ENCODE measurements at places on chromosomes 2 and 18.

GRCh38 chr2:24863641-24864040, 56.4 kb downstream of the ADCY3 start:
- DNase-seq = no peak

GRCh38 chr2:67272195-67272594, 124.9 kb upstream of the ETAA1 start:
- DNase-seq = no peak

GRCh38 chr2:54013996-54014395, 43.2 kb upstream of the PSME4 start:
- peak; percentile 40 for DNase-seq

DNA sequence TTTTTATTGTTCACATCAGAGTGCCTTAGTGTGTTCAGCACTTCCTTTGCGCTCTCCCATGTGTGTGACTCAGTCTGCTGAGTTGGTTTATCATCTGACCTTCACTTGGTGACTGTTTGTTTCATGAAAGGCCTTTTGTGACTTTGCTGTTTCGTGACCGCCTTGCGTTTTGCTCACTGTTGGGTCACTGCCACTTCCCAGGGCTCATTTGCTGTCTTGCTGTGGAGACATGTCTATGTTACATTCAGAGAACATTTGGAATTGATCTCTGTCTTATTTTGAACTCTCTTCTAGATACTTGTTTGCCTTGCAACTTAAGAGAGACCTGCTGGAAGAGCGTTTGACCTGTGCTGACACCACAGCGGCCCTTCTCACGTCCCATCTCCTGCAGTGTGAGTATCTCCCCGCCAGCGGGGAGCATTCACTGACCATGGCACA, 54.7 kb downstream of the FARP2 start:
- DNase-seq = no peak

GRCh38 chr2:179020156-179020750, 29.7 kb downstream of the CCDC141 start:
- DNase-seq = peak; percentile 53

DNA sequence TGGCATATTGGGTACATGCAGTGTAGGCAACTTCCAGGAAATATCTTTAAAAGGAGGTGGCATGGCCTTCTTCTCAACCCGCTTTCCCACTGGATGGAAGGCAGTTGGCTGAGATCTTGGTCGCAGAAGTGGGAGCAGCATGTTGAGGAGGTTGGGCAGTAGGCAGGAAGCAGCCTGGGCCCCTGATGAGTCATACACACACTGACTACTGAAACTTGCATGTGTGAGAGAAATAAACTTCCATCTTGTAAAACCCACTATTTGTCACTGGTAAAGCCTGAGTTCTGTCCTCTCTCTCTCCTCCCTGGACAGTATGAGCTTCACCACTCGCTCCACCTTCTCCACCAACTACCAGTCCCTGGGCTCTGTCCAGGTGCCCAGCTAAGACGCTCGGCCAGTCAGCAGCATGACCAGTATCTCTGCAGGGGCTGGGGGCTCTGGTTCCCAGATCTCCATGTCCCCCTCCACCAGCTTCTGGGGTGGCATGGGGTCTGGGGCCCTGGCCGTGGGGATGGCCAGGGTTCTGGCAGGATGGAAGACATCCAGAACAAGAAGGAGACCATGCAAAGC, 233.8 kb upstream of the SPRED2 start:
- DNase-seq = no peak

GRCh38 chr2:84879584-84880394, 1.1 kb downstream of the TRABD2A start:
- DNase-seq = peak; percentile 53

DNA sequence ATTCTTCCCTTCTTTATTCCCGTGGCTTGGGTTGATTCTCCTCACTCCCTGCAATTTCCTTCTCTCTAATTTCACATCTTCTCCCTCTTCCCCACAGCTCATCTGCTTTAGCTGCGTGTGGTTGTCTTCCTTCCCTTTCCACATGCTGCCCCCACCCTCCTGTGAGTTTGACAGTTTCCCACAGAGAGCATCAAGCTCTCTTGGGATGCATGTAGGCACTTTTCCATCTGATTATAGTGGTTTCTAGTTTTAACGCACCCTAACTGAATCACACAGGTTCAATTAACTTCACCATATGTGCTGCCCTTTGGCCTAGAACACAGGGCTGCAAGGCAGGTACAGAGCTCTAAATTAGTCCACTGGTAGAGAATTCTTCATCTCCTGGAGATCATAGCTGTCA, 110.5 kb downstream of the TACR1 start:
- DNase-seq = no peak

DNA sequence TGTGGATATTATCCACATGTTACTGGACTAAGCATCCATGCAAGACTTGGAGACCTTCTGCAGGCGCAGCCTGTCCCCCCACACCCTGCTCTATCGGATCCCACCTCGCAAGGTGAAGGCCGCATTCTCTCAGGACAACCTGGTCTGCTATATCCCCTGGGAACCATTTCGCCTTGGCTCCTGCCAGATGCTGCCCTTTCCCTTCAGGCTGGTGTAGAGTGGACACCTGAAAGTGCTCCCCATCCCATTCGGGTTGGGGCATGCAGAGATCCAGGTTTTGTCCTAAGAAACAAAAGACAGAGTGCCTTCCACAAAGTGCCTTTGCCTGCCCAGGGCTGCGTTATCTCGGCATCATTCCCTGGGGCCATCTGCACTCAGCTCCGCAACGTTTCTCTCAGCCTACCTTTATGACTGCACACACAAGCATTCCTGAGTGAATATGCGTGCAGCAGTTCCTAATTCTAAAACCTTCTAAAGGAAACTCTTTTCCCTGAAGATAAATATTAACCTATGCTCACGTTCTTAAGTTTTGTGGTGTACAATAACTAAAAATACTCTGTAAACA, 20.5 kb downstream of the FHL2 start:
- no peak for DNase-seq

GRCh38 chr2:34254272-34254878, 655.3 kb upstream of the FAM98A start:
- no peak for DNase-seq

All from CD4-positive, alpha-beta T cell treated with Interleukin-17A for 4 hours (primary cell).